ENCODE measurements at places on chromosomes 5 and 9.

DNA sequence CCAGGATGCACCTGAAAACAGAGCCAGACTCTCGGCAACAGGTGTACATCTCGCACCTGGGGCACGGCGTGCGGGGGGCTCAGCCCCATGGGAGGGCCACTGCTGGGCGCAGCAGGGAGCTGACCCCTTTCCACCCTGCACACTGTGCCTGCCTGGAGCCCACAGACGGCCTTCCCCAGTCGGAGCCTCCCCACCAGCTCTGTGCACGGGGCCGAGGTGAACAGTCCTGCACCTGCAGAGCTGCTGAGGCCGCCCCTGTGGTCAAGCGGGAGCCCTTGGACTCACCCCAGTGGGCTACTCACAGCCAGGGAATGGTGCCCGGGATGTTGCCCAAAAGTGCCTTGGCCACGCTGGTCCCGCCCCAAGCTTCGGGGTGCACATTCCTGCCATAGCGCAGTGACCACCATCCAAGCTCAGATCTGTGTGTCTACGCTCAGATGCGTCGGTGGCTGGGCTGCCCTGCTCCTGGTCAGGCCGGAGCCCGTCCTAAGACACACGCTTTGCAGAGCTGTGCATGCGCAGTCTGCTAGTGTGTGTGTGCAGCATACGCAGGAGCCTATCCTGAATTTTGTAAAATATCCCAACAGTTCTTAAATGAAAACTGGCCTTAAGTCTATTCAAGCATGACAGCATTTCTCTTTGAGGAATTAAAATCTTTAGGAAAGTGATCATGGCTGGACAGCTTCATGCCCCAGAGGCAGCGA, 8.4 kb upstream of the EXOC3 start:
- DNase-seq: no peak

- DNase-seq: peak; percentile 68
These were observed 1.3 kb downstream of the EEIG1 start for GRCh38 chr9:127979333-127980059.

GRCh38 chr9:18982262-18982620, 50.8 kb downstream of the SAXO1 start:
- DNase-seq: no peak

DNA sequence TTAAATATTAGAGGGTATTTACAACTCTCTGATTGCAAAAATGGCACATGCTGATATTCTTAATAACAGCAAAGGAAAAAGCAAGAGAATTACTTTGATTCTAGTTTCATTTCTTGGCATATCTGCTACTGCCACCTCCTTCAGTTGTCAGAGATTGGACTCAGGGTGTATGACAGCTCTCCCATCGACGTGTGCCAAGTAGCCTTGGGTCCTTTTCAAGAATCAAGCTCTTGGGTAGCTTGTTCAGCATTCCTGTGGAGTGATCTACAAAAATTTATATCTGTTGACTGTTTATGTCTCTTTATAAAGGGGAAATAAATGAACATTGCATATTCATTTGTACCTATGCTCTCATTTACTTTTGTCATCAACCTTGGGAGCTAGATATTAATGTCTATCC, 315.6 kb downstream of the PRR16 start:
- DNase-seq: peak; percentile 80

DNA sequence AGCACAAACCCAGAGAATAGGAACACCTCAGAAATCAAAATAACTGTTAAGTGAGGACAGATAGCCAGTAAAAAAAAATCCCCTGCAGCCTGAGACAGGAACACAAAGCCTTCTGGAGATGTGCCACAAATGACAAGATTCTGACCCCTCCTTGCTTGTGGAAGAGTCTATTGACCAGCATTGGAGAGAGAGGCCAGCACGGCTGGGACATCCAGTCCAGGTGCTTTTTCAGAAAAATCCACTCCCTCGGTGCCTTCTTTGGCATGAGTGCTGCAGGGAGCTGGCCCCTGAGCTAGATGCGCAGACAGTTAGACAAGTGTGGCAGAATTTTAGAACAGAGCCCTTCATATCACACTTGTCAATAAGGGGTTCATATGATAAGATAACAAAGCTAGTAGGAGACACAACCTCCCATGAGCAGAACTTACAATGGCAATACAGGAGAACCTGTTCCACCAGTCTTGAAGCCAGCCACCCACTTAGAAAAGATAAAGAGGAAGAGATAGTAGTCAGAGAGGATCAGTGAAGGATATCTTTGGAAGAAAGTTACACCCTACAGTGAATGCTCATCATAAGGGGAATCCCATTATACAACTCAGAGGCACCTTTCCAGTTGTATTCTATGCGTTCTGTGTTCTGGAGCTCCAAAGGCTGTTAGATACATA, 298.4 kb downstream of the TLE1 start:
- DNase-seq: no peak

DNA sequence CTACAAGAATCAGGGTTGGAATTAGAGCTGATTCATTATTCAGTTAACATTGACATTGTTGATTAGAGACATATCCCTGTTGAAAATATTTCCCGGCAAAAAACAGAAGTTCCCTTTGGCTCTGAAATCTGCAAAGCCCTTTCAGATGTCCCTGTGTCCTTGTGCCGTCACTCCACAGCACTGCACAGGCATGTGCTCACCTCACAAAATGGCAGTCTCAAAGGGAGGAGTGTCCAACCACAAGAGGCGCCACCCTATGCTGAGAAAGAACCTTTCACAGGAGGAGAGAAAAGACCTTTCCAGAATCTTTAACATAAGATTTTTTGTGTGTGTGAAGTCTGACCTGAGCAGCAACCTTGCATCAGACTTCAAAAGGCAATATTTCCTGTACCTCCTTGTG, 112.8 kb upstream of the PRSS3 start:
- no peak for DNase-seq

DNA sequence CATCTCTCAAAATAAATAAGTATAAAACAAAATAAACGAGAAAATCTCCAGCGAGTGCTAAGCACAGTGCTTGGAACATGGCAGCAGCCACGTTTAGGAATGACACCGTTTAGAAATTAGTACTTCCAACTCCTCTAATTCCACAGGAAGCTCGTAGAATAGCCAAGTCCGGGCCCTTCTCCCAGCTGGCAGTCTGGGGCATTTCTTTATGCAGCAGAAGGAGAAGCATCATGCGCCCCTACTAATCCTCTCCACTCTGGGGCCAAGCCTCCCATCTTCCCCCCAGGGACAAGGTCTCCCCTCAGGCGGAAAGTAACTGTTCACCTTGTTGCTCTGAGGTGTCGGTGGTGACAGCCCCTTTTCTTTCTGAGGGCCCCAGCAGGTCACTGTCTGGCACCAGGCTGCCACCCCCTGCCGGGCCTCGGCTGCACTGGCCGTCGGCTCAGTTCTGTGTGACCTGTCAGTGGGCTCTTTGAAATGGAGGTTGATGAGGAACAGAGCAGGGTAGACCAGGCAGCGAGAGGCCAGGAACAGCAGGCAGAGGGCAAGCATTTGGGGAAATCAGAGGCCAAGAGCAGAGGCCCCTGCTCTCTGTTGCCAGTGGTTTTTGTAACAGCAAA, 113.5 kb upstream of the WWC1 start:
- no peak for DNase-seq

- no peak for DNase-seq
These were observed 530.4 kb downstream of the ACTL7B start for GRCh38 chr9:108325406-108325805.

DNA sequence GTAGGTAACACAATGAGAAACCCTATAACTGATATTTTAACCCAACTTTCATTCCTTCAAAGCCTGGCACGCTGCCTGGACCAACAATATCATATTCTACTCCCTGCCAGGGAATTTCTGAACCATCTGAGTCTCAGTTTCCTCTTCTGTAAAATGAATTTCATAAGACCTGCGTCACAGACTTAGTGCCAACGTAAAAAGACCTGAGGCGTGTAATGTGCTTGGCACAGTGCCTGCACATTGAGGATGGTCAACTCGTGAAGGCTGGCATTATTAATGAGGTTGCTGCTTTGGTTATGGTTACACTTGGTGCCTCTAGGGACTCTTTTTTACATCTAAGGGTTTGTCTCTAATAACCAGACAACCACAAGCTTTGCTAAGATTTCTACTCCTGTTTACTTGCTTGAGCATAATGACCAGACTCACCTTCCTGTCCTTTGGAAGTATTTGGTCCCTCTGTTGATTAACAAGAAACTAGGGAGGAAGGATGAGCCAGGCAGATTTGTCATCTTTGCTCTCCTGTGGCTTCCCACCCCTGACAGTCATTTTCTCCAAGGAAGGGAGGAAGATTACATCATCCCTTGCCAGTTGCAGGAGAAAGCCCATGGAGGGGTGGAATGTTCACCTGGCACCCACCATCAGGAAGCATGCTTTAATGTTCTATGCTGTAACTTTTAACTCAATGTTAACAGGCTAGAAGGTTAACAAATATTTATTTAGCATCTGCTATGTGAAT, 79.0 kb downstream of the PAPPA start:
- DNase-seq: peak; percentile 41

DNA sequence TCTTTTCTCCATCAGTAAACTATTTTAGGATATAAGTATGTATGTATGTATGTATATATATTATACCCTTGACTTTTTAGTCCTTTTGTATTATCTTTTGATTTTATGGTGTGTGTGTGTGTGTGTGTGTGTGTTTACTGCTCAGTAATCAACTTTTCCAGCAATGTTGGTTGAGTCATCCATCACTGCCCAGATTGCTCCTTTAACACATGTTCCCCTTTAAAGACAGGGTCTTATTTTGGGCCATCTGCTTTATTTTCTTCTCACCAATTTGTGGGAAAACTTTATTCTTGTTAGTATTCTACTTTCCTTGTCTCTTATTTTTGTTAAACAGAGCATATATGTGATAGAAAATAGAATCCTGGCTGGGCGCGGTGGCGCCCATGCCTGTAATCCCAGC, 28.1 kb downstream of the ANKRD33B start:
- no peak for DNase-seq

- DNase-seq: peak; percentile 75
These were observed 39.4 kb upstream of the RPL26L1 start for GRCh38 chr5:172919525-172920446.

- no peak for DNase-seq
These were observed 239.3 kb downstream of the GADD45G start for GRCh38 chr9:89844075-89844474.

GRCh38 chr5:117473165-117473564, 898.5 kb upstream of the SEMA6A start:
- peak; percentile 70 for DNase-seq

DNA sequence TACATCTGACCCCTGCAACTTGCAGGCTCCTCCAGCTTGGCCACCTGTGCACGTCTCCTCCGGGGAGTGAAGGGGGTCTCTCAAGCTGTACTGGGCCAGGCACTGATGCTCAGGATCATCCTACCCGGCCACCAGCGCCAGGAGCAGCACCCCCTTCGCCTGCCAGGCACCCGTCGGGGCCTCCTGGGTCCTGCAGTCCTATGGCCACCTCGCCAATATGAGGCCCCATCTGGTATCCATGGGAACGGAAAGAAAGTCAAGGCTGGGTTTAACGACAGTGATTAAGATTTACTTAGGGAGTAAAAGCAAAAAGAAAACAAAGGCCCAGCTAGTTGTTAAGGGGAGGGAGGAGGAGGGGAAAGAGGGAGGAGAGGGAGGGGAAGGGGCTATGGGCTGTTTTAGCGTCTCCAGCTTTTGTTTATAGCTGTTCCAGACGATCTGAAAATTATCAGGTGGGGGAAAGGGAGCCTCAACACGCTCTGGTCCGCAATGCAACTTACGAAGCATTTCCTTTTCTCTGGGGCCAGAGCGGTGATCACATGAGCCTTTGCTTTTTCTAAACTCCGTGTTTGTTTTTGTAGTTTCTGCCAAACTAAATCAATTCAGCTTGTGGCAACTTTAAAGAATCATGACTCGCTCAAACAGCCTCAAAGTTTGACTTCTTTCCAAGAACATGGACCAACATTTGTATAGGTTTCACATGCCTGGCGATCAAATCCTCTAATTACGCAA, 132.4 kb downstream of the ROR2 start:
- peak; percentile 80 for DNase-seq

- DNase-seq: no peak
These were observed 14.3 kb upstream of the RANBP6 start for GRCh38 chr9:6029604-6030274.

Data from astrocyte of the hippocampus (primary cell).